Kidney epithelial cell (primary cell): ENCODE measurements at places on chromosomes 6 and 20. TPM values are rescaled to one million over a fixed set of nuclear protein-coding genes. Genes with fewer than 3 reads are reported as not detected.

Gene GPX5
- total RNA-seq = not detected in 2 replicates

Gene CHRNA4
- total RNA-seq = not detected in 2 replicates

Gene SRSF12
- total RNA-seq = 8.3 and 10.1 TPM in 2 replicates

Gene C4A
- total RNA-seq = 1.8 and 3.2 TPM in 2 replicates

Gene GNAS-AS1
- total RNA-seq = 0.07 and 1.3 TPM in 2 replicates

Gene SPTLC3
- total RNA-seq = 0.89 and 1.2 TPM in 2 replicates
